NCI-H2081 (cell line): ENCODE measurements at places on chromosomes 1 and 21.

DNA sequence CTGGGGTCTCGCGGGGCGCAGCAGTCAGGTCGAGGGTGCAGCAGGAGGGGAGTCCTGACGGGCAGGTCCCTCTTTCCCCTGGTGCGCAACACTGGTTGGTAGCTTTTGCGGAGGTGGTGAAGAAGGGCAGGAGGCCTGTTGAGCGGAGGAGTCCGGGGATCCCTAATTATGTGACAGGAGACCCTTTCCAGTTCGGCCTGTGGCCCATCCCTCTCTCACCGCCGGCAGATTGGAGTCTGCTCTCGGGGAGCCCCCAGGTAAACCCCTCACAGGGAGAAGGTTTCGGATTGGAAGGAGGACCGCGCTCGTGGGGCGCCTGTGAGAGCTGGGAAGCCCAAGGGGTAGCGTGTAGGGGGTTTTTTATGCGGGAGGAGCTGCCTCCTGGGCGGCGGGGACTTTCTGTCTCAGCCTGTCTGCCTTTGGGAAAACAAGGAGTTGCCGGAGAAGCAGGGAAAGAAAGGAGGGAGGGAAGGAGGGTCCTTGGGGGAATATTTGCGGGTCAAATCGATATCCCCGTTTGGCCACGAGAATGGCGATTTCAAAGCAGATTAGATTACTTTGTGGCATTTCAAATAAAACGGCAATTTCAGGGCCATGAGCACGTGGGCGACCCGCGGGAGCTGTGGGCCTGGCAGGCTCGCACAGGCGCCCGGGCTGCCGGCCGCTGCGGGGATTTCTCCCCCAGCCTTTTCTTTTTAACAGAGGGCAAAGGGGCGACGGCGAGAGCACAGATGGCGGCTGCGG, 9.5 kb downstream of the SIM2 start:
- DNase-seq, result no peak

DNA sequence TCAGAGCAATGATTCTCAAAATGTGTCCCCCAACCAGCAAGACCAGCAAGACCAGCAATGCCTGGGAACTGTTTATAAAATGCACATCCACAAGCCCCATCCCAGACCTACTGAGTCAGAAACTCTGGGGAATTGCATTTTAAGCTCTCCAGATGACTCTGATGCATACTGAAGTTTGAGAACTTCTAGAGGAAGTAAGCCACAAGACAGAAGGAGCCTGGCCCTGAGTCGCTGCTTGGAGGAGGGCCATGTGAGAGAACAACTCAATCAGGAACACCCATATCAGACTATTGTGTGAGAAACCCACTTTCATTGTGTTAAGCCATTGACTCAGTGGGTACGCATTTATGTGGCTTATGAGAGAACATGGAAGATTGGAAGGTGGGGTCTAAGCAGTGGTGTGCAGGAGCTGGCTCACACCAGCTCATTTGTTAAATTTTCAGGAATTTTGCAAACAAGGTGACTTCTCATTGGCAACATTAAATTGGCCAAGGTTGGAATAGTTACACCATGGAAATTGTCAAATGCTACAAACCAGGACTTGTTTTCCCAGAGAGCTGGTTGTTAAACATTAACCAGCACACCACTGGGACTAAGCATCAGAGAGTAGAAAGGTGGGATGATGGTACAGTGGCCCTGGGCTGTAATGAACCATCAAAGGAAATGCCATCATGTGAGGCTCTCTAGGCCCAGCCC, 38.9 kb downstream of the ATP1A1 start:
- no peak for DNase-seq

- DNase-seq, result no peak
Measured at GRCh38 chr1:201602413-201603265, 63.7 kb downstream of the NAV1 start.

GRCh38 chr1:212155219-212155618, 119.7 kb downstream of the DTL start:
- no peak for DNase-seq

- DNase-seq, result no peak
Measured at GRCh38 chr1:10794724-10795275, 1.6 kb downstream of the CASZ1 start.
